ENCODE measurements at places on chromosomes 16 and 17.

GRCh38 chr17:27259356-27259755 is 34.6 kb upstream of the WSB1 start:
- DNase-seq, result no peak

DNA sequence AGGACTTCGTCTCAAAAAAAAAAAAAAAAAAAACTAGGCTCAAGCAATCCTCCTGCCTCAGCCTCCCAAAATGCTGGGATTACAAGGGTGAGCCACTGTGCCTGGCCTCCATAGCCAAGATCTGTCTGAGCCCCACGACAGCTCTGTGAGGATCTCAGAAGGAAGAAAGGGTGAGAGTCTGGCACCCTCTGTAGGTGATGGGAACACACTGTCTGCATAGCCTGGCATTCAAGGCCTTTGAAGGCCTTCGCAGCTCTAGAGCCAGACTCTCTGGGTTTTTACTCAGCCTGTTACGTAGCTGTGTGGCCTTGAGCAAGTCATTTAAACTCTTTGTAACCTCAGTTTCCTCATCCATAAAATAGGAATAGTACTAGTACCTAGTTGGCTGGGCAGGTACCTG is 6.3 kb upstream of the XPO6 start:
- peak; percentile 19 for DNase-seq

- DNase-seq, result no peak
Observed at GRCh38 chr17:77555121-77555591, 403.3 kb upstream of the TNRC6C start.

- DNase-seq, result peak; percentile 90
Observed at GRCh38 chr17:17819561-17819995, 17.2 kb downstream of the SREBF1 start.

DNA sequence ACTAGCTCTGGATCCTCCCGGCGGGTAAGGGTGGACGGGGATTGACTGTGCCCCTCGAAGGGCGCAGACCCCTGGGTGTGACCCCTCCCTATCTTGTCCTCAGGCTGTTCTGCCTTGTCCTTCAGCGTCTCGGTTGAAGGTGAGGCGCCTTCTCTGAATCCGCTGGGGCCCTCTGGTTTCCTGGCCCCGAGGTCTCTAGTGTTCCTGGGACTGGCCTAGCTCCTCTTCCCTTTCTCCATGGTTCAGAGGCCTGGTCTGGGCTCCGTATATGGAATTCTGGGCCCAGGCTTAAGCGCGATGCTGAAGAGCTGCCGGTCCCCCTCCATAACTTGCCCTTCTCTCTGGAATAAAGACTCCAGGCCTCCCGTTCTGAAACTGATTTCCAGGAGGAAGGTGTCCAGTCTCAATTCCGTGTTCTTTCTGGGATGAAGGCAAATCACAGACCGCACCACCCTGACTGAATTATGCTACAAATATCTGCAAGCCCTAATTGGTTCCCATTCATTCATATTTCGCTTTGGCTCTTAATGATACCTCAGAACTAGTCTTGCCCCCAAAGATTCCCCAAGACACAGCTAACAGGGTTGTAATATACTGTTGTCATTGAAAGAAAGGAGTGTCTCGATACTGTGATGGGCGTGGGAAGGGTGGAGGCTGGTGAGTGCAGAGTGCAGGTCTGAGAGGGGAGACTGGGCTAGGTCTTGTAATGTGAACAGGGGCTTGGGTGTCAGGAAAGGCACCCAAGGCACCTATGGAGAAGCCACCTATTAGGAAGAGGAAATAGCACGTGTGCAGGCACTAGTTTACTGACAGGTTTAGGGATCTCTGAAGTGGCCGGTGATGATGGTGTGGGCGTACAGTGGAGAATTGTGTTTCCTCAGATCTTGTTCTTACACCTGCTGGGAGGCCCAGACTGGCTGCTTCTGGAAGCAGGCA is 851 bp downstream of the EDC4 start:
- no peak for DNase-seq

GRCh38 chr17:83012868-83013778 is 66.3 kb upstream of the METRNL start:
- DNase-seq, result no peak

DNA sequence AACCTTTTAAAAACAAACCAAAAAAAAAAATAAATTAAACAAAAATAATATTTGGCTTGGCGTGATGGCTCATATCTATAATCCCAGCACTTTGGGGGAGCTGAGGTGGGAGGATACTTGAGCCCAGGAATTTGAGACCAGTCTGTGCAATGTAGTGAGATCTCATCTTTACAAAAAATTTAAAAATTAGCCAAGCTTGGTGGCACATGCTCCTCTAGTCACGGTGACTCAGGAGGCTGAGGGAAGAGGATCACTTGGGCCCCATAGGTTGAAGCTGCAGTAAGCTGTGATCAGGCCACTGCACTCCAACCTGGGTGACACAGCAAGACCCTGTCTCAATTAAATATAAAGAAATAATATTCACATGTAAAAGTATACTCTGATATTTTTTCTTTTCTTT is 12.2 kb downstream of the GNGT2 start:
- DNase-seq, result no peak

- no peak for DNase-seq
Observed at GRCh38 chr16:19196871-19197270, 28.8 kb downstream of the SYT17 start.

DNA sequence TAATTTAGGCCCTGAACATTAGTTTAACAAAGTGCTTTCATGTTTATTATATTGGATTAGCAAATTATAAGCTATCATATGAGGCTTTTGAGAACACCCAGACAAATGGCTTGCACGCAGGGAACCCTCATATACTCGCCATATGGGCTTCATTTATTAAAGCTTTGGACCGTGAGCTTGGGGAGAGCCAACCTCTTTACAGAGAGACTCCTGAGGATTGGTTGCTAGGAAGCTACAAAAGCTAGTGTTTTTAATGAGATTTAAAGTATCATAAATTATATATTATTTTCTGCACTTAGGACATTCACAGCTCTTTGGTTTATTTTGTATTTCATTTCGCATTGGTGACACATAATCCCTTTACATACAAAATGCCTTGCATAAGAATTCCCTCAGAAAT is 193.8 kb upstream of the TOX3 start:
- DNase-seq, result no peak

DNA sequence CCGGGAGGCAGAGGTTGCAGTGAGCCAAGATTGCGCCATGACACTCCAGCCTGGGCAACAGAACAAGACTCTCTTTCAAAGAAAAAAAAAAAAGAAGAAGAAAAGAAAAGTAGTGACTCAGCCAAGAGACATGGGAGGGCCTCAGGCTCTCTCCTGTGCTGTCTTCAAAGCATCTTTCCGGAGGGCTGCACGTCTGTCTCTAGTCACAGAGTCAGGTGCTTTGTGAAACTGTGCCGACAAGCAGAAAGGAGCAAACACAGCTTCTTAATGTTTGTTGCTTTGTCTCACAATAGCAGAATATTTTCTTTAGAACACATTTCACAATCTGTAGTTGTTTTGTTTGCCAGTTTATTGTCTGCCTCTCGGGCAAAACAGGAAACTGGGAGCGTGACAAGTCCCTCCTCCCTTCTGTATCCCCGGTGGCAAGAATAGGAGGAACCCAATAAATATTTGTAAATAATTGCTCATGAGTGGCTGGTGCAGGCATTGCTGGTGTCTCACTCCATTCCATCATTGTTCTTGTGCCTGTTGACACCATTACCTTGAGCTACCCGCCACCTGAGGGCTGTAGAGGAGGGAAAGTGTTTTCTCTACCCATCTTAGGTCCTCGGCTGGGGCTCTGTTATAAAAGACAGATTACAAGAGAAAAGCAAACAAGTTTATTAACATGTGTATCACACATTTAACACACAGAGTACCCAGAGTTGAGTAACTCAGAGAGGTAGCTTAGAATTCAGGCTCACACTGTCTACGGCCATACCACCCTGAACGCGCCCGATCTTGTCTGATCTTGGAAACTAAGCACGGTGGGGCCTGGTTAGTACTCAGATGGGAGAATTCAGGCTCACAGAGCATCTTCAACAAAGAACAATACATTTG is 5.5 kb downstream of the GAST start:
- DNase-seq, result no peak

GRCh38 chr17:31309556-31309955 is 4.3 kb downstream of the EVI2B start:
- no peak for DNase-seq

DNA sequence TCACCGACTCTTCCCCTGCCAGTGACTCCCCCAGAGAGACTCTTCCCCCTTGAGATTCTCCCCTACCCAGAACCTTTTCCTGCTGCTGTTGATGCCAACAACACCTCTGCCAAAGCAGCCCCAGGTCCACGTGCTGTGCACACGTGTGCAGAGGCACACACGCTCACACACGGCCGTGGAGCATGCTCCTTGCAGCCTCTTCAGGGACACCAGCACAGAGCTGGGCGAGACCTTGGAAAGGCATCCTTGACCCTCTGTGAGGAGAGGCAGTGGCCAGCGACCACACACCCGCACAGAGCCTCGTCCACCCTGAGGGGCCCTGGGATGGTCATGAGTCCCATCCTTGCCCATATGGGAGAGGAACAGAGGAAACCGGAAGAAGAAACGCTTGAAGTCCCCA is 181.9 kb downstream of the RBFOX3 start:
- no peak for DNase-seq

GRCh38 chr17:1229900-1230501 is 40.2 kb upstream of the BHLHA9 start:
- DNase-seq, result no peak

- DNase-seq, result peak; percentile 15
Observed at GRCh38 chr17:5706577-5707210, 122.4 kb upstream of the NLRP1 start.

DNA sequence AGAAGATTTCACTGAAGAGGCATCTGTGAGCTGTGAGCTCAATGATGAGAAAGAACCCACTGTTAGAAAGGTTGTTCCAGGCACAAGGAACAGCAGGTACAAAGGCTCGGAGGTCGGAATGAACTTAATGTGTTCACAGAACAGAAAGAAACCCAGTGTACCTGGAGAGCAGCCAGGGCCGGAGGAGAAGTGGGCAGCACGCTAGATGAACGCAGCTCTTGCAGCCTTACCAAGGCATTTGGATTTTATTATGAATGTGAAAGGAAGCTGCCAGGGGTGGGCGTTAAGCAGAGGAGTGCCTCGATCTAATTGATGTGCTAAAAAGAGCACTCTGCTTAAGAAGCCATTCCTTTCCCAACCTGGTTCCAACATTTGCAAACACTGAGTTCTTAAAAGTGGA is 19.0 kb downstream of the EEF2K start:
- no peak for DNase-seq

- DNase-seq, result no peak
Observed at GRCh38 chr17:19017804-19018599, 13.4 kb upstream of the FAM83G start.

GRCh38 chr16:68848786-68849185 is 5.5 kb downstream of the TANGO6 start:
- no peak for DNase-seq

GRCh38 chr17:73743518-73744201 is 99.4 kb upstream of the SDK2 start:
- no peak for DNase-seq

- no peak for DNase-seq
Observed at GRCh38 chr16:29747947-29748759, 2.4 kb upstream of the C16orf54 start.

DNA sequence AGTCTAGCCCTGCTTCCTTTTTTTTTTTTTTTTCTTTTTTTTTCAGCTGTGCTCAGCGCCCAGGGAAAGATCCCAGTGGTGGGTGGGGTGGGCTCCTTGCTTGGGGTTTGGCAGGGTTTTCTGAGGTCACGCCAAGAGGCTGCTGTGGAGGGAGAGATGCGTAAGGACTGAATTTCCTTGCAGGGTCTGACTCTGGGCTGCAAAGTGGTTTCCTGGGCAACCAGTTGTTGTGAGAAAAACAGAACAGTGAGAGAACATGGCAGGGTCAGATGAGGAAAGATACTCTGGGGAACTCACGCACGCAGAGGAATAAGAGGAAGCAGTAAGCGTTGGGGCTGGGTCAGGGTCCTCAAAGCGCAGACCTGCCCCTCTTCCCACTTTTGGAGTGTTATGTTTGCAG is 119.5 kb downstream of the IRF8 start:
- DNase-seq, result no peak

GRCh38 chr16:89540557-89540956 is 19.9 kb upstream of the RPL13 start:
- DNase-seq, result no peak
